ENCODE measurements at places on chromosomes 5 and 9.

- DNase-seq = peak; percentile 46
Measured at GRCh38 chr9:6354072-6354686, 26.0 kb downstream of the TPD52L3 start.

- DNase-seq = no peak
Measured at GRCh38 chr5:98464737-98465330, 308.6 kb upstream of the RGMB start.

DNA sequence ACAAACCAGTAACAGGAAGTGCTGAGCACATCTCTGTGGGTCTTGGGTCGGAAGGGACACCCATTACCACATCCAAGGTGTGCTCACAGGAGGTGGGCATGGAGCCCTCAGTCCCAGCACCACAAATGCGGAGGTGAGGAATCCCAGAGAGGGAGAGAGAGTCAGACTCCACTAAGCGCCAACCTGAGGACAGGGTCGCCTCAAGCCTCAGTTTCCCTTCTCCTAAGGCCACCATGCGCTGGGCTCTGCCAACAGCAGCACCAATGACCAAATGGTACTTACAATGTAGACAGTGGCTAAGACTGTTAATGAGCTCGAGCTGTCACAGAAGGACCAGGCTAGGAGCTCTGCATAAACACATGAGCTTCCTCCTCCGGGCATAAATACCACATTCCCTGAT lies 43.1 kb downstream of the BICD2 start:
- no peak for DNase-seq

- no peak for DNase-seq
Measured at GRCh38 chr5:143396353-143396940, 7.0 kb downstream of the NR3C1 start.

GRCh38 chr9:92747459-92748232 lies 17.0 kb downstream of the BICD2 start:
- DNase-seq = no peak

- no peak for DNase-seq
Measured at GRCh38 chr9:132791699-132792240, 86.3 kb downstream of the AK8 start.

- no peak for DNase-seq
Measured at GRCh38 chr9:122812736-122813135, 12.8 kb downstream of the OR1K1 start.

GRCh38 chr5:19900269-19900668 lies 87.7 kb downstream of the CDH18 start:
- DNase-seq = no peak

DNA sequence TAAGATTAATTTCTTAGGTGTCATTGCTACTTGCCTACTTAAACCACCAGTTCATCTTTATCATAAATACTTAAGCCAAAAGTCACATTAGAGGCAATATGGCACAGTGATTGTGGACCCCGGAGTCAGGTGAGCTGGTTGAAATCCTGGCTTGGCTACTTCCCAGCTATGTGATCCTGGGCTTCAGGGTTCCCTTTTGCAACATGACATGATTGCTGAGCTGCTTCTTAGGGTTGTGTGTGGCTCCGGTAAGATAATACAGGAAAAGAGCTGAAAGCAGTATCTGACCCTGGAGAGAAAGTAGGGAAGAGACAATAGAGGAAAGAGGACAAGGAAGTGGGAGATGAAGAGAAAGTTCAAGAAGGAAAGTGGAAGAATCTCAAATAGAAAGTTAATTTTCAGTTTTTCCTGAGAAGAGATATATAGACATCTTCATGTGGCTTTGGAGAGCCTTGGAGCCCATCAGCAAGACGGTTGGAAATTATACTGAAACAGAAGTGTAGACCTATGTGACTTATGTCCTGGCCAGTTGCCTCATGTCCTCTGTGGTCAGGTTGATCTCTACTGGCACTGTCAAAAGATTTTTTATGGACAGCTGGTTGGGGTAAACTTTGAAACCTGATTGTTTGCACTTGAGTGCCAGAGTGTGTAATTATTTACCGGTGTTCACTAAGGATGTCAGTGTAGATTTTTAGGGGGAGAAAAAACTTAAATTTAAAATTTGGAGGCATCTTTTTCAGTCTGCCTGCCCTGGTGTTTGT lies 93.2 kb downstream of the GHR start:
- no peak for DNase-seq

DNA sequence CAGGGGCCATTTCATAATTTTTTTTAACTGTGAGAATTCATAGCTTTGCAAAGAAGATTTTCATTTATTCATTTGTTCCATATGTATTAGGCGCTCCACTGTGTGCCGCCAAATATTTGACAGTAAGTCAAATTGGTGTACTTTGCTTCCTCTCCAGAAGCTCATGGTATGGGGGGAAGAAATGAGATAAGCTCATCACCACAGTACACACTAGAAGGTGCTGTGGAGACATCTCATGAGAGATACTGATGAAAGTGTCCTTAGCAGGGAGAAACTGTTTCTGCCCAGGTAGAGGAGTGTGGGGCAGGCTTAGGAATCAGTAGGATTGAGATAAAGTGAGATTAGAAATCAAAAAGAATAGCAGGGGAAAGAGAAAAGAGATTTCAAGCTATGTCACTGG lies 136.2 kb downstream of the CDH6 start:
- no peak for DNase-seq

DNA sequence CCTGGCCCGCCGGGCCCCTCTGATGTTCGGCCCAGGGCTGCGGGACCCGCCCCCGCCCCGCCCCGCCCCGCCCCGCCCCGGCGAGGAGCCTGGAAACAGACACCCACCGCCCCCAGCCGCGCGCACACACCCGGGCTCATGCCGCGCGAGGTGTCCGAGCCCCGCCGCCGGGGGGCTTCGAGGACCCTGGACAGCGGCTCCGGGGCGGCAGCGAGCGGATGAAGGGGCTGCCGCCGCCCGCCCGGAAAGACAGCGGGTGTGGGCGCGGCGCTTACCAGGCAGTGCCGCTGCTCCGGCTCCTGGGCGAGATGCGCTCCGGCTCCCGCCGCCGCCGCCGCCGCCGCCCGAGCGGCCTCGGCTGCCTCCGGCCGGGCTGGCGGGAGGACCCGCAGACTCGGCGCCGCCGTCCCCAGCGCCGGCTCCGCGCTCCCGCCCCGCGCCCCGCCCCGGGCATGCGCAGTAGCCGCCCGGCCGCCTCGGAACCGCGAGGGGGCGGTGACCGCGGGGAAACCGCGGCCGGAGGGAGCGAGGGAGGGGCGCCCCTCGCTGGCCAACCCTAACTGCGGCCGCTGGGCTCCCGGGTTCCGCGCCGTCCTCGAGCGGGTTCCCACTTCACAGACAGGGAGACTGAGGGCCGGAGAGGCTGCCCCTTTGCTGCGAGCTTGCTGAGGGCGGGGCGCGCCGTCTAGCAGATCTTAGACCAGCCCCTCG lies at the start of gene GPRIN1:
TSS of gene GPRIN1 (minus strand) at position 433 of the 711 bp plus-strand sequence. CDS start 10,322 bp downstream, outside the sequence.
- no peak for DNase-seq

- no peak for DNase-seq
Measured at GRCh38 chr5:153584960-153585359, 94.5 kb downstream of the GRIA1 start.

GRCh38 chr9:121368138-121368522 lies 1.9 kb downstream of the STOM start:
- DNase-seq = no peak

GRCh38 chr5:179422213-179422855 lies 77.1 kb upstream of the ADAMTS2 start:
- DNase-seq = no peak

GRCh38 chr5:173420108-173420507 lies 91.9 kb upstream of the STC2 start:
- DNase-seq = no peak

DNA sequence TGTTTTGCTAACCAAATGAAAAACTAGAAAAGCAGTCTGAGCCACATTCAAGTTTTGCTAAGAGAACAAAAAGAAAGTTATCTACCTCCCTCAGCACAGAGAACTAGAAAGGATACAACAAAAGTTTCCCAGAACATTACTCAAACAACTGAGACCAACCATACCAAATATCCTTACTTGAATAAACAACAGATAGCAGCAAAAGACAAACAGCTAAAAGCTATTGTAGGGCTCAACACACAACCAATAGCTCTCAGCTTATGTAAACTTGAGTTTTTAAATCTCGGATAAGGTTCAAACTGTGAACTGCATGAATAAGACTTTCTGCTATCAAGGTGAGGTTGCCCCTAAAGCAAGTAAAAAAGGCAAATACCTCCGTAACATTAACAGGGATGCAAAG lies 3.5 kb downstream of the EPB41L4A start:
- DNase-seq = no peak

GRCh38 chr5:34749431-34749873 lies 89.5 kb upstream of the TTC23L start:
- DNase-seq = peak; percentile 95

- no peak for DNase-seq
Measured at GRCh38 chr5:135127439-135128240, 93.6 kb upstream of the PITX1 start.

DNA sequence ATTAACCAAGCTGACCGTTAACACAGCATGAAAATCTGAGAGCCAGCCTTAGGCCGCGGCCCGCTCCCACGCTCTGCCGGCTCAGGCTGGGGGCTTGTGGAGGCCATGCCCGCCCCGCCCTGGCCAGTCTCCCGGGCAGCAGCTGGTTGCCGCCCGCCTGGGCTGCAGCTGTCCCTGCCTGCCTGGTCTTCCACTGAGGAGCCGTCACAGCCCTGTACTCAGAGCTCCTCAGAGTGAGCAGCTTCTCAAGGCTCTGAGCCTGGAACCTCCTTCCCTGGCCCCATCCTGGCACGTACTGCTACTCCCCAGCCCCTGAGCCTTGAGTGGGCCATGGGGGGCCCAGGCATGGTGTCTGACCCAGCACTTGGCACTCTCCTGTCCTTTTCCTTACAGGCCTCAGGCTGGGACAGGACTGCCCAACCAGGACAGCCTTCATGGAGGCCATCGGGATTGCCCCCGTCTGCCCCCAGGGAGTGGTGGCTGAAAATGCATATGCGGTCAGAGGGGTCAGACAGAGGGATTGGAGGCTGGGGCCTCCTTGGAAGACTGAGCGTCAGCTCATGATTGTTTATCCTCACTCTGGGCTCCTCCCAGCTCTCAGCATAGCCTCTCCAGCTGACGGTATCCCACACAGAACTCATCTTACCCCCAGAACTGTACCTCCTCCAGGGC lies 11.9 kb downstream of the FGFR4 start:
- no peak for DNase-seq
